ENCODE measurements at places on chromosomes 3 and 15. TPM values are rescaled to one million over a fixed set of nuclear protein-coding genes. Genes with fewer than 3 reads are reported as not detected.

- DNase-seq: peak; percentile 73
Measured at GRCh38 chr15:77069521-77070121, 1.3 kb downstream of the TSPAN3 start.

DNA sequence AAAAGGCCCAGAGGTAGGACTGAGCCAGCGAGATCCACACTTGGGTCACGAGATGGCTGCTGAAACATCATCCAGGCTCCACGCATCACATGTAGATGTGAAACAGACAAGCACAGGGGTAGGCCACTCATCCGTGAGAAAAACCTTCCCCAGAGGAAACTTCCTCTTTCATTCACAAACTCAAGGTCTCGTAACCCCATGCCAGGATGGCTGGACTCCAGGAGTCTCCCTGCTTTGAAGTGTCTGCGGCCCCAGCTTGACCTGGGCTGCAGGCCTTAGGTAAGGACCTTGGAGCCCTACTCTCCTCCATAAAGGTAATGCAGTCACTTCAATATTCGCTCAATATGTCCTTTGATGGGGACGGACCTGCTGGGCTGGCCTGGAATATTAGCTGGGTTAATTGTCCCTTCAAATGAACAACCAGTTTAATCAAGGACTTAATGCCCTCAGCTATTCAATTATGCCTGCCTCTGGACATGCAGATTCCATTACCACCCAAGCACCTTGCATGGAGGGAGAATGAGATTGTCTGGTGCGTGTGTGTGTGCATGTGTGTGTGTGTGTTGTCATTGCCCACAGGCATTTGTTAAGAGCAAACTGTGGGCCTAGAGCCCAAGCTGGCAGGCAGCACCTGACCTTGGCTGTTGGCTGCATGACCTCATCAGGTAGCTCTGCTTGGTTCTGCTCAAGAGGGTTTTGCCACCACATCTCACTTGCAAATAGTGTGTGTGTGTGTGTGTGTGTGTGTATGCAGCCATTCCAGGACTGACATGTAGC, 186.9 kb upstream of the TLE3 start:
- peak; percentile 62 for DNase-seq

Gene GOLGA6B
- not detected for polyA plus RNA-seq

DNA sequence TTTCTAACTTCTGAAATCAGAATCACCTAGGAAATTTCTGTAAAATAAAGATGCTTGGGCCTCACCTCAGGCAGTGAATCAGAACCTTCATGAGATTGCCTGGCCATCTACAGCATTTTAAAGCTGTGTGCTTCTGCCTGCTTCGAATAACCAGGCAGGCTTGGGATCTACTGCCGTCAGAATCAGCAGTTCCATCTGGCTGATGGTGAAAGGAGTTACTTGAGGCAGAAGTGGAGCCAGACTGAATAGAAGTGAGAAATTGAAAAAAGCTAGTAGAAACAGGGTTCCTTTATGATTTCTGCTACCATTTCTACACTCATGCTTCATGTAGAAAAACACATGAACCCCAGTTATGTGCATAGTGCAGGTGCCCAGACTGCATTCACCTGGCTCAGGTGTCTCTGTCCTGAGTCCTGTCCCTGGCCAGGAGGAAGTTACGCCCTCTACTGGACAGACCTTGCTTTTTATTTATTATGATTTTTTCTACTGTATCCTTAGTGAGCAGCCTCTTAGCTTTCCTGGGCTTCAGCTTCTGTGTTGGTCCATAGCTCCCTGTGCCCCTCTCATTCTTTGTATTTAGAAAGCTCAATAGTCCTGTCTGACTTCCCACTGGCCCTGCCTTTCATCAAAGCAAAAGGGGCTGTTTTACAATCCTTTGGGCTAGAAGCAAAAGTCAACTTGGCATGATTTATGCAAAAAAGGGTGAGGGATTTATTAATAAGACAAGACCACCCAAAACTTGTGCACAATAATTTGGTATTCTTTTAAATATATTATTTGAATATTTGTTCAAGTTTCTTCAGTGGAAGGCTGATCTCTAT, 200.8 kb upstream of the GOLGA6L4 start:
- DNase-seq: no peak

Gene CHRFAM7A
- 0.25 TPM for polyA plus RNA-seq

Data from stomach (tissue), 19 donors.